ENCODE measurements at places on chromosomes 1 and 21. TPM values are rescaled to one million over a fixed set of nuclear protein-coding genes. Genes with fewer than 3 reads are reported as not detected.

Gene TNFRSF18
- not detected for total RNA-seq

Gene ADCY10
- total RNA-seq: 0.63 TPM

Gene HES3
- not detected for total RNA-seq

Gene PTGER3
- total RNA-seq: 0.94 TPM

Gene HSD3B2
- not detected for total RNA-seq

Gene SPATA1
- 0.63 TPM for total RNA-seq

Gene OR10J1
- total RNA-seq: not detected

Gene SPRR2D
- total RNA-seq: not detected

Gene TACSTD2
- not detected for total RNA-seq

Gene FCRL5
- total RNA-seq: not detected

Gene OR2L2
- 1.6 TPM for total RNA-seq

Gene MYOG
- total RNA-seq: not detected

Gene MPL
- not detected for total RNA-seq

Gene C1orf185
- not detected for total RNA-seq

Gene BCL2L15
- 3.8 TPM for total RNA-seq

Gene OR2L8
- total RNA-seq: 5.0 TPM
